ENCODE measurements at places on chromosomes 6 and 20.

DNA sequence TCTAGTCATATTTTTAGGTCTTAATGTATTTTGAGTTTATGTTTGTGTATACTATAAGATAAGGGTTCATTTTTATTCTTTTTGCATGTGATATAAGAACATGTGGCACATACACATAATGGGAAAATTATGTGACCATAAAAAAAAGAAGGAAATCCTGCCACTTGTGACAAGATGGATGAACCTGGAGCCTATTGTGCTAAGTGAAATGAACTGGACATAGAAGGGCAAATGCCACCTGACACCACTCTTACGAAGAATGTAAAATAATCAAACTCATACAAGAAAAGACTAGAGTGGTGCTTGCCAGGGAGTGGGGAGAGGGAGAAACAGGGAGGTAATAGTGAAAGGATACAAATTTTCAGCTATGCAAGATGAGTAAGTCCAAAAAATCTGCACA lies 126.1 kb downstream of the PLEKHG1 start:
- DNase-seq, result no peak

DNA sequence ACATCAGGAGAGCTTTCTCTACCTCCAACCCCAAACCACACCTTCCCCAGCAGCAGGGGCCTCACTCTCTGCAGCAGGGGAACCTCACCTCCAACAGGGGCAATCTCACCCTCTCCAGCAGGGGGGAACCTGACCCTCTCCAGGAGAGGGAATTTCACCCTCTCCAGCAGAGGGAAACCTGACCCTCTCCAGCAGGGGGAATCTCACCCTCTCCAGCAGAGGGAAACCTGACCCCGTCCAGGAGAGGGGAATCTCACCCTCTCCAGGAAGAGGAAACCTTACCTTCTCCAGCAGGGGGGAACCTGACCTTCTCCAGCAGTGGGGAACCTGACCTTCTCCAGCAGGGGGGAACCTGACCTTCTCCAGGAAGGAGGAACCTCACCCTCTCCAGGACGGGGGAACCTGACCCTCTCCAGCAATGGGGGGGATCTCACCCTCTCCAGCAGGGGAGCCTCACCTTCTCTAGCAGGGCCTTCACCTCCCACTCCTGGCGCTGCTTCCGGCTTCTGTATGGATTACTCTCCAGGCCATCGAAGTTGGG lies 3.1 kb downstream of the B3GALT4 start:
- DNase-seq, result peak; percentile 46

GRCh38 chr6:148293181-148293995 lies 49.2 kb upstream of the SASH1 start:
- no peak for DNase-seq

DNA sequence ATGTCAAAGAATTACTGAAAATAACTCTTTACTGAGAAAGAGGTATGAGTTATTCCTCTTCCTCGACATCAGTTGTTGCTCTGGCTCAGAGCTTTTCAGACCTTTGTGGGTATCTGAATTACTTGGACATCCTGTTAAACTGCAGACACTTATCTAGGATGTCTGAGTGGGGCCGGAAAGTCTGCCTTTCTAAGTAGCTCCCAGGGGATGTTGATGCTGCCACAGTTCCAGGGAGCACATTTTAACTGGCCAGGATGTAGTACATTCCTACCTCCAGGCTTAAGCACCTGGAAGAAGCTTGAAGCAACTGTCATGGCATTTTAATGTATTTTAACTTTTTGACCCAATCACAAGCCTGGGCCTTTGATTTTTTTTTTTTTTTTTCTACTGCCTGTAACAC lies 265.8 kb upstream of the PLCB4 start:
- DNase-seq, result no peak

- no peak for DNase-seq
Observed at GRCh38 chr6:109660526-109661320, 30.3 kb downstream of the AK9 start.

GRCh38 chr6:127921982-127922381 lies 21.1 kb upstream of the THEMIS start:
- no peak for DNase-seq

GRCh38 chr6:5179917-5180316 lies 80.8 kb downstream of the LYRM4 start:
- no peak for DNase-seq

- peak; percentile 39 for DNase-seq
Observed at GRCh38 chr6:13273931-13274706, 54.2 kb downstream of the TBC1D7 start.

GRCh38 chr6:70353448-70353847 lies 50.6 kb upstream of the COL9A1 start:
- no peak for DNase-seq

- no peak for DNase-seq
Observed at GRCh38 chr6:160137130-160137988, 15.7 kb downstream of the SLC22A1 start.

- no peak for DNase-seq
Observed at GRCh38 chr20:24488064-24488799, 18.8 kb downstream of the SYNDIG1 start.

DNA sequence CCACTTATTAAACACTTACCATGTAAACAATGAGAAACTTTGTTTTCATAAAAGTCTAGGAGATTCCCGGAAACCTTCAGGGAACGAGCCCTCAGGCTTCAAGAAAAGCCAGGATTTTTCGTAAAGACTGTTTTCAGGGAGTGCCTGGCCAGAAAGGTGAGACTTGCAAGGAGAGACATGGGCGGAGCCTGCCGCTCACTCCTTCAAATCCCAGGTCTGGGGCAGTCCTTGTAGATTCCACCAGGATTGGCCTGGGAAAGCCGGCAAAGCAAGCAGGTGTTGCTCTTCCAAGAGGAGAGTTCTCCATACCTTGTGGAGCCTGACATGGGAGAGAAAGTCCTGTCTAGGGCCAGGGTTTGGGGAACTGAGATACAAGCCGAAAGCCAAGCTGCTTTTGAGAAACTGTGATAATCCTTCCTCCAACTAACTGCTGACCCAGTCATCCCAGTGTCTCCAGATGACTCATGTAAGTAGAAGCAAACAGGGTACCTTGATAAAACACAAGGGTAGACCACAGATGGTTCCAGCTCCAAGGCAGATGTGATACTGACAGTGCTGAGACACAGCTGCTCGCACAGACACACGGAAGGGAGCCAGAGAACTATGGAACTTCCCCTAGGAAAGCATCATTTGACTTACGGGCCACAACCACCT lies 69.4 kb upstream of the NAA20 start:
- DNase-seq, result peak; percentile 97

DNA sequence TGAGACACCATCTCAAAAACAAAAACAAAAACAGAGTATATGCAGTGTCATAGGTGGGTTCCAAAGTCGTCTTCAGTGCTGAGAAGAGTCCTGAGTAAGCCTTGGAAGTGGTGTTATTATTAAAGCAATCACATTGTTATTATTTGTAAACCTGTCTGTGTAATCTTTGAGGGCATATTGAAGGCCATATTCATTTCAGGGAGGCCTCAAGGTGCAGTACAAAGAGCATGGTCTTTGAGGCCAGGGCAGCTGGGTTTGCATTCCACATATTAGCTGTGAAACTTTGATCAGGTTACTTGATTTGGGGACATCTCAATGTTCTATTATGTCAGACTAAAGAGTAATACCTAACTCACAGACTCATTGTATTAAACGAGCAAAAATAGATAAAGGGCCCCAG lies 139.3 kb upstream of the SOX4 start:
- no peak for DNase-seq

DNA sequence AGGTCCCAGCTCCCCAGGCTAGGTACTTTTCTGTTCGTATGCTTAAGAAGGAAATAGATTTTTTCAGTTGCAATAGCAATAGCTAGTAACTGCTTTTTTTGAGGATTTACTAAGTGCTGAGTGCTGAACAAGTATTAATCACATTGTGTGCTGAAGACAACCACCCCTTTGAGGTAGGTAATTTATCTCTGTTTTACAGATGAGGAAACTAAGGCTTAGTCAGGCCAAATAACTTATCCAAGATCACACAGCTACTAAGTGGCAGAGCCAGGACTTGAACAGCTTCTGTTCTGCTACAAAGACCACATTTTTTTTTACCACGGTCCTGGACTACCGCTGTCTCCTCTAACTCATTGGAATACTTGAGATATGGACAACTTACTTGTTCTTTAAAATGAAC lies 39.8 kb downstream of the LRRN4 start:
- DNase-seq, result no peak

DNA sequence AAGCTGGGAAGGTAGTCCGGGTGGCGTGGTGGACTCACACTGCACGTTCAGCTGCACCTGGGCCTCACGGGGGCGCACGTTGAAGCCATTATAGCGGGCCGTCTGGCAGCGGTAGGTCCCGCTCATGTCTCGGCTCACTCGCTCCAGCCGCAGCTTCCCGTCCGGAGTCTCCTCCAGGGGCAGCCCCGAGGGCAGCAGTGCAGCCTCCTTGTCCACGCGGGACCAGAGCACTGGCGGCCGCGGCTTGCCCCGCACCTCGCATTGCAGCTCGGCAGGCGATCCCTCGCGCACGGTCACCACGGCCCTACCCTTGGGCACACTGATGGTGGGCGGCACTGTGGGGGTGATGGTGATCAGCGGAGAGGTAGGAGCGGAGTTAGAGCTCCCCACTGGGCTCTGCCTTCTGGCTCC lies 47.6 kb downstream of the MDGA1 start:
- DNase-seq, result no peak

Data from RPMI7951 (cell line).